GM12865 (cell line): ENCODE measurements at places on chromosomes 2 and 18.

DNA sequence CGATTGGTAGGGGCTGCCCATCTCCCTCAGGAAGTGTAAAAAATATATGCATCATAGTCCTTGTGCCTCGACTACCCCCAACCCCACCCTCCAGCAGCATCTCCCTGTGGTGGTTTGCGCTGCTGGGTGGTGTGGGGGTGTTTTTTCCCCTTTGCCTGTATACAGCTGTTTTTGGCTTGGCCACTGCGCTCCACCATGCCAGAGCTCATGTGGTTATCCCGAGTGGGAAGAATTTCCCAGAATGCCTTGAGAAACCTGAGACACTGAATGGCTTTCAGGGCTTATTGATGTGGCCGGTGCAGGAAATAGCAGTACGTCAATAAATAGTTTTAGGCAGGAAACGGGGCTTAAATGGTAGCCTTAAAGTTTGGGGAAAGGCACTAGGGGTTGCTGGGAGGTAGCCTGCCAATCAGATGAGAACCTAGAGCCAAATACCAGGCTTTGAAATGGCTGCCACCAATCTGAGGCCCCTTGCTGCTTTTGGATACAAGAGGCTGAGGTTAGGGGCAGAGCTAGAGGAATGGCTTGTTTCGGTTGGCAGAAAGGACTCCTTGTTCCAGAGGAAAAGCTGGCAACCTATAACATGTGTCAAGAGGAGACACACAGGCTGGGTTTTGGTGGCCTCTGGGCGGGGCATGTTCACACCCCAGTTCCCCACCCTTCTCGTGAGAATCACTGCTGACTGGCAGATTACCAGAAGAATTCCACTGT is 144.1 kb downstream of the SMAD7 start:
- peak; percentile 51 for DNase-seq

GRCh38 chr2:105977807-105978206 is 216.3 kb downstream of the UXS1 start:
- no peak for DNase-seq

DNA sequence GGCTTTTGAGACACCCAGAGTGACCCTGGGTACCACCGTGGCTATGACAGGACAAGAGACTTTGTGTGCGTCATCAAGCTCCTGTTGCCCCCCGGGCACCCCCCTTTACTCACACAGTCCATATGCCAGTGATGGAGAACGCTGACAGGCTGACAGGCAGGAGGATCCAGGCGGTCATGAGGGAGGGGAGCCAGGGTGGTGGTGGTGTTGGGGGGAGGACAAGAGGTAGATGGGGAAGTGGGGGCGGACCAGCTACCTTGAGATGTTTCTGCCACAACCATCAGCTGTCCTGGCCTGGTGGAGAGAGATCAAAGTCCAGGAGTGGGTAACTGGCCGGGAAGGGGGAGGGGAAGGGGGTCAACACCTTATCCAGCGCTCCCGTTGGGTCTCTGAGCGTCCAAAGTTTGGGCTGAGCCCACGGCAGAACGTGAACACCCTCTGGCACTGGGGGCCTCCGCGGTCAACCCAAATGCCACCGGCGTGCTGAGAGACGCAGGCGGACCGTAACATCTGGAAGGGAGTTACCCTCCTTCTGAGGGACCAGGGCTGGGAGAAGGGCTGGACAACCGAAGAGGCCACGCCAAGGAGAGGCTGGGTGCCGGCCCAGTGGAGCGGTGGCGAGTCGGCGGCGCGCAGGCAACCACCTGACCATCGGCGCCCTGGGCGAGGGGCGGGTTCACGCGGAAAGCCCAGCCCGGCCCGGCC is 575 bp downstream of the TMEM150A start:
- no peak for DNase-seq

DNA sequence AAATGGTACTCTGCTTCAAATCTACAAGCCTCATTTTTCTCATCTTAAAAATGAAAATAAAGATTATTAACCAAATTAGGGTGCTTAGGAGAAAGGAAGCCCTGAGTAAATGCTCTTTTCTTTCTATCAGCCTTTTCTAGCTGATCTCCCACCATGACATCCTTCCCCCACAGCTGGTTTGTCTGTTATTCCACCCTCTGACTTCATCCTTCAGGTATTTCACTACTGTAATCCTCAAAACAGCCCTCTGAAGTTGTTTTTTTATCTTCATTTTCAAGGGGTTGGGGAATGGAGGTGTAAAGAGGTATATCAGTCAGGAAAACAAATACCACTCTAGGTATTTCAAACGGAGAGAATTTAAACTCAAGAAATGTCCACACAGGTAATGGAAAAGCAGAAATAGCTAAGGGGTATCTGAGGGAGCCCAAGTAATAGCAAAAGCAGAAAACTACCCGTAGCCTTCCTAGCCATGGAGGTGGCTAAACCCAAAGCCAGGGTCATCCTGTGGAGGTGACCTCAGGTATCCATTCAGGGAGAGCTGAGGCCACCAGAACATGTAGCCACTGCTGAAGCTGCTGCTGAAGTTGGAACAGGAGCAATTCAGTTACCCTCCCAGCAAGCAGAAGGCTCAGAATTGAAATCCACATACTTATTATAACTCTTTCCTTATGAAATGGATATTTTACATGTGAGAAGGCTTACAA is 990.9 kb upstream of the ACVR2A start:
- DNase-seq, result no peak

DNA sequence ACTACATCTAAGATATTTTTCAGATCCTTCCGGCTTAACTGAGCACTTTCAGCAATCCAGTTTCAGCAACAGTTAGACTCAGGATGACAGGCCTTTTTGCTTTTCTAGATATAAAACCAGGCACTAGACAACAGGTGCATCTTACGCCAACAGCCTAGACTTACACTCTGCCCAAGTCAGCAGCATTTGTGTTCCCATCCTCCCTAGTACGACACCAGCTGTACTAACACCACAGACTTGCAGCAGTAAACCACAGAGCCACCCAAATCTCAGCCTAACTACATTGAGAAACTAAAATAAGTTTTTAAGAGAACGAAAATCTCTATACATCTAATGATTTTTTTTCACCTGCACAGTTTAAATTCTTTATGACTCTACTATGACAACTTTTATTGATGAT is 89.9 kb upstream of the DNMT3A start:
- peak; percentile 70 for DNase-seq

DNA sequence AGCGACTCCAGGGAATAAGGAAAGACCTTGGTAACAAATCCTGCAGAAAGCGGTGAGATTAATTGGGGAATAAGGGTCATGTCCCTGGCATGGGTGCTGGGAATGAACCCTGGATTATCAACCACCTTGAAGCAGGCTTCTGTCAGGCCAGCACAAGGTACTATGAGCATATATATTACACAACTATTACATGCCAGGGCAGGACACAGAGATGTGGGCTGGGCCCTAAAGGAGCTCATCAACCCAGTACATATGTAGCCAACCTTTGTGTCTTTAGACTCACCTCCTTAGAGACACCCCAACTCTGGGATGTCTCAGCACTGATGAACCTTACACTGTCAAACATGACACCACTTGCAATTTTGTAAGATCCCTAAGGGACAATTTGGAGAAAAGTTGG is 3.4 kb downstream of the SFXN5 start:
- no peak for DNase-seq

DNA sequence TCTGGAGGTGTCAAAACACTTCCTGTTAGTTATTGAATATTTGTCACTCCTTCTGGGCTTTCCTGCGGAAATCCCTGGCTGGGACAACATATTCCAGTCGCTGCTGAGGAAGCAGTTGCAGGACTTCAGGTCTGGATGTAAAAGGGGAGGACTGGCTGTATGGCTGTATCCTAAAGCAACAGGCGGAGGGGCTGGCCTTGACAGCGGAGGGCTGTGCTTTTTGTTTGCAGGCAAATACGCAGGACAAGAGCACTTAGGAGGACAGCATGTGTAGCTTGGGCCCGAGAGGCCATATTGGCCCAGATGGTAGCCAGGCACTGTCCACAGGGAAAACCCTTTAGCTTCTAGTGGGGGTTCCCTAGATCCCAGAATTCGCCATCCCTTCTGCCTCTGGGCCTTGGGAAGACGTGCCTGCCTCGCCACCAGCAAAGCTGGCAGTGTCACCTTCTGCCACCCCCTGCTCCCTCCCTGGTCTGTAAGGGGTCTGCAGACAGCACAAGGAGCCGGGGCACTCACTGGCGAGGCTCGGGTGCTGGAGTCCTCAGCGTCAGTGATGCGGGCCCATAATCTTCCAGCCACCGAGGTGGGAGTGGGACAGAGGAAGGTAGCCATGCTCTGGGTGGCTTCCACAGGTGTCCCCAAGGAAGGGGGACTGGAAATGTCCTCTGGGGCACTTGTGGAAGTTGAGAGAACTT is 6.7 kb downstream of the NPPC start:
- no peak for DNase-seq

DNA sequence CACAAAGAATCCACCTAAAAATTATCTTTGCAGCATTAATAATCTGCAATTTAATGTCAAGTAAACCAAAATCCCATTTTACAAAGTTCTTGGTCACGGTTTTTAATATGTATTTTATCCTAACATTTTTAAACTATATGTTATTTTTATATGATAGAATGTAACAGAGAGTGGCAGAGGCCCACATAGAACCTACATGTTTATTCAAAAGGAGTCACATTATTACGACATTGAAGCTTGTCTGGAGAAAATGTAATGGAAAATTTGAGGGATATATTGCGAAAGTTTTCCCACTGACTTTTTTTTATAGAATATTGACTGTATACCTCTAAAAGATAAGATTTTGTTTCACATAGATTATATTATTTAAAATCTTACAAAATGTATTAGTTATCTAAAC is 89.7 kb upstream of the COL3A1 start:
- DNase-seq, result no peak

DNA sequence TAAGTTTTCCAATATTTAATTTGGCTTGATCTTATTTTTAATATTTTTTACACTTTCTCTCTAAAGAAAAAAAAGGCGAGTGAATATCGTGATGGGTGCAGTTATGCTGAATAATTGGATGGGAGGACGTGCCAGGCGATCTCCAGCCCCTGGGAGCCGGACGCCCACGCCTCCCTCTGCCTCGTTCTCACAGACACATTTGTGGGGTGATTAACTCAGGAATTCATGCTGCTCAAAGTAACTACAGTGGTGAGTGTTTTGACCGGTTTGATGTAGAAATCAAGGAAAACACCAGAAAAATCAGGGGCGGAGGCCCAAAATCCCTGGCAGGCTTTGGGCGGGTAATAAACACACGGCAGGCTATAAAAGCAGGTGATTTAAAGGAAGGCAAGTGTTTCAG is 736.8 kb upstream of the SALL3 start:
- no peak for DNase-seq

DNA sequence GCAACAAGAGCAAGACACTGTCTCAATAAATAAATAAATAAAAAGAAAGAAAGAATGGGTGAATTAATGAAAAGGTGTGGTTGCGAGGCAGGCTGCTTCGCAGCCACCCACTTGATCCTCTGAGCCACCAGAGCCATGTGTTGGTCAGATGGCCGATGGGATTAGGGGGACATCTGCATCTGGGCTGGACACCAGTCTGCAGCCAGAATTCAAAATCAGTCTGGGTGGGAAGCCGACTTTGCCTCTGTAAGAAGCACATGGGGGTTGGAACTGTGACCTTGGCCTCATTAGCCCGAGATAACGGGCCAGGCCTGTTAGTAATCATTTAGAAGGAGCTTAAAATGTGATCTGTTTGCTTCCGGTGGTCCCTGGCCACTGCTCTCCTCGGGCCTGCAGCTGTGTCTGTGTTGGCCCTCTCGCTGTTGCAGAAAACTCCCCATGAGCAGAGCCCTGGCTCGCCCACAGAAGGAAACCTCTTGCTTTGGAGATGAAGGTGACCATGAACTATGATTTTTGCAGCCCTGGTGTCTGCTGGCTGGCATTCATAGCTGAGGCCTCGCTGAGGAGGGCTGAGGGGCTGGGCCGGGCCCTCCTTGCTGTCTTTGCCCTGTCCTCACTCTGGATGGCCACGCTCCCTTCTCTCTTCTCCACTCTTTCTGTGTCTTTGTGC is 94.4 kb downstream of the DYSF start:
- DNase-seq, result no peak

DNA sequence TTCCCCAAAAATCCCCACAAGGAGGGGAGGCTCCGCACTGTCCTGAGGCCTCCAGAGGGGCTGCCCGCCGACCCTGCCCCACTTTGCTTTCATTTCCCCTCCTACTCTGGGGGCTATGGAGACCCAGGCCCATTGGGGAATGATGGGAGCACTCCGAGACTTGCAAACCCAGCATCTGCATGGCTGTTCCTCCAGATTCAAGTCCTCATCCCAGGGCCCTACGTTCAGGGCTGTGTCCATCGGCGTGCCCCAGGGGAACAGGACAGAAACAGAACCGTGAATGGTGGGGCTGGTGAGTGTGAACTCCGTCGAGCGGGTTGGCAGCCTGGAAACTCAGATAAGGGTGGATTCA is 116.1 kb upstream of the HDAC4 start:
- DNase-seq, result no peak

- no peak for DNase-seq
These were observed 209.3 kb downstream of the TDRD15 start for GRCh38 chr2:21332993-21333625.

- DNase-seq, result no peak
These were observed 762 bp downstream of the INO80C start for GRCh38 chr18:35497027-35497369.

DNA sequence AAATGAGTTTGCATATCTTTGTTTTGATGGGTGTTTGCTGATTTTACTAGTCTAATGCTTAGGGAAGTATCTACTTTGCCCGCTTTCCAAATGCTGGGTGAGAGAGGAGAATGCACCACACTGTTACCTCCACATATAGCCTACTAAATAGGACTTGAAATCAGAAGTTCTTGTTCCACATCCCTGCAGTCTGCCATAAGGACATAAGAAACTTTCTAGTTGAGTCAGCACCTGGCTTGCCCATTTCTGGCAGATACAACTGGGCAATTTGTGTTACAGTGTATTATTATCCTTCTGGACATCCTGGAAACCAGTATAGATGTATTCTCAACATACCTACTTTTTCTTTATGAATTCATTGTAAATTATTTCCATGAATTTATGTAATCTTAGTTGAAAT is 29.5 kb downstream of the ANXA4 start:
- DNase-seq, result peak; percentile 28

GRCh38 chr2:182784777-182785176 is 68.7 kb downstream of the DNAJC10 start:
- peak; percentile 27 for DNase-seq

DNA sequence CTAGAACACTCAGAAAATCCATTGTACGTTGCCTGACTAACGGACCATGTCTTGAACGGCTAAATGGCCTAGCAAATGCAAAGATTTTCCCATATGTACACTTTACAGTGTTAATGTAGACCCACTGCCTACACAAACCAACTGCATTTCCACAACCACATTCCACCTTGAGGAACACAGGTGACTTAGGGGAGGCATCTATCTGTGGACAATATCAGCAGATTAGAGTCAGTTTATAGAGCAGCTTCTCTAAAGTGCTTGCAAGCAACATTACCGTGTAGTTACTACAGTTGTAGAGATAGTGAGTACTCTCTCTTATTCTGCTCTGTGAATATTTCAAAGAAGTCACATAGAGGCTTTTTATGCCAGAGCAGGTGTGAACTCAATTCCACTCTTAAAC is 139.6 kb downstream of the TCF4 start:
- no peak for DNase-seq

GRCh38 chr2:173427887-173428668 is 73.4 kb downstream of the CDCA7 start:
- no peak for DNase-seq
